AG09309 (cell line): ENCODE measurements at places on chromosomes 16 and 17.

- DNase-seq, result peak; percentile 17
Observed at GRCh38 chr16:81238296-81239011, at the start of gene BCO1. TSS of gene BCO1 (plus strand) at chr16:81238689. CDS start at chr16:81238909, 220 bp downstream.

DNA sequence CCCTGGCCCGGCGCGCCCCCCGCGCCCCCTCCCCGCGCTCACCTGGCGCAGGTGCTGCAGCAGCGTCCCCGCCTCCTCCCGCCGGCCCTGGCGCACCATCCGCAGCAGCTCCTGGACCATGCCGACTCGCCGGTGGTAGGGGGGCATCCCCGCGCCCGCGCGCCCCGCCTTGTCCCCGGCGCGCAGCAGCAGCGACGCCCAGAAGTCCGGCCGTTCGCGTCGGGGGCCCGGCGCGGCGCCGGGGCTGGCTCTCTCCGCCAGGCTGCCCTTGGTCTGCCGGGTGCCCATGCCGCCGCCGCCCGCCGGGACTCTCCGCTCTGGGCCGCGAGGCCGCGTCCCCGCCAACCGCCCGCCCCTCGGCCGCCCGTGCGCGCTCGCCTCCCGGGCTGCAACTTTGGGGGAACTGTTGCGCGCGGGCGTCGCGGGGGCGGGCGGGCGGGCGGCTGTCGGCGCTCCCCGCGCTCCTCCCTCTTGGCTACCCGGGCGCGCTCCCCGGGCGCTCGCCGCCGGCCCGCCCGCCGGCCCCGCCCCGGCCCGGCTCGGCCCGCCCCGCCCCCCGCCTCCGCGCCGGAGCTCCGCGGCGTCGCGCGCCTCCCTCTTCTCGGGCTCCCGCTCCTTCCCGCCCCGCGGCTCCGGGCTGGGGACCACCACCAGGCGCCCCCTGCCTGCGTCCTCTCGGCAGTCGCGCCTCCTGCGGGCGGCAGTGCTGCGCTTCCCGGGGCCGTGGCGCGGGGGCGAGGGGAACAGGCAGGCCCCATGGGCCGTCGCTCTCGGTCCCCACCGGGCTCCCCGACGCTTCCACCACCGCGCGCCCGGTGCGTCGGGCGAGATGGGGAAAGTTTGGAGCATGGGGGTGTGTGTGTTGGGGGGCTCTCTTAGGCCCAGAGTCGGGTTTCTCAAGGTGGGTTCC, at the start of gene LRRC75A:
Gene LRRC75A (minus strand): TSS at position 491 of the 910 bp plus-strand sequence. CDS start 203 bp downstream, at position 288.
- DNase-seq, result no peak

DNA sequence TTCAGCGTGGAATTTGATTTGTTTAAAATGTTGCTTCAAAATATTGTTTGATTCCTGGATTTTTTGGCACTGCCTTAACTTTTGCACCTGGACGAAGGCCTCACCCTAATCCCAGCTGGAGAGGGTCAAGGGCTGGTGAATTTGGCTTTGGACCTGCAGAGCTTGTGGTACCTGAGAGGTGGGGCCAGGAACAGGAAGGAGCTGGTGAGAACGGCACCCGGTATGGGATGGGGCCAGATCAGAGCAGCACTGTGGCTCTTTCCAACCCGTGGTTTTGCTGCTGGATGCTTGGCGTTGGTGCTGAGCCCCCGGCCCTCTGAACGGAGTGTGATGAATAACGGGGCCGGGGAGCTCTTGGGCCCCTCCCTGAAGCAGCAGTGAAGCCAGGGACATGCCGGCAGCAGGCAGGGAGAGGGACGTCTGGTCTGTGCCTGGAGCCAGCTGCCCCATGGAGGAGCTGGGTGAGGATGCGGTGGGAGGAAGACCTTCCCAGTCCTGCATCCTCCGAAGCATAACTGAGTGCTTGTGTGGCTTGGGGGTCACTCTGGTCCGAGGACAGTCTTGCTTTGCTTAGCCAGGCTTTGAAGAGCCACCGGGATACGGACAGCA, 275.4 kb downstream of the SEC14L1 start:
- DNase-seq, result no peak

DNA sequence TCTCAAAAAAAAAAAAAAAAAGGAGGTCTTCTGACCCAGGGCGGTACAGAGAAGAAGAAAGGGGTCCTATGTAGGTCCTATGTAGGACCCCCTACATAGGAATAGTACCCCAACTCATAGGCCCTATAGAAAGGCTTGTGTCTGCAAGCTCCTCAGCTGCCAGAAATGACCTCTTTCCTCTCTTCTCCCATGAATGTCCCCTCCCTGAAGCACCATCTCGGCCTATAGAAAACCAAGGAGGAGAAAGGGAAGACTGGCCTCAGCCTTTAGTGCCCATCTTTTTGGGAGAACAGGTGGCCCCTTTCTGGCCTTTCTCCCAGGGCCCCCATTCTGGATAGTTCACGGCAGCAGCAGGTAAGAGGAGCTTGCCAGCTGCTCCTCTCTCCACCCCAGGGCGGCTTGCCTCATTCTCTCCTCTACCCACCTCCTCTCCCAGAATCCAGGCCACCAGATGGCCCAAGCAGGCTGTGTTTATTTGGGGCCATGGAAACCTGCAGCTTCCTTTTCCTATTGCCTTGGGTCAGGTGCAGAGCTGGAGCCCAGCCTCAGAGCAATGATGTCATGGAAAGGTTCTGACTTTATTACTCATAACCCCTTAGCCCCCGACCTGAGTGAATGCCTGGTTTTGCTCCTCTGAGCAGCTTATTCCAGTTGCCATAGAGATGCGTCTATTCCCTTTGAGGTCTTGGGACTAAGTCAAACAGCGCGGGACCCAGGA, 1.6 kb upstream of the MRPL58 start:
- no peak for DNase-seq

- DNase-seq, result peak; percentile 90
Observed at GRCh38 chr17:5516060-5516792, 29.9 kb downstream of the MIS12 start.

DNA sequence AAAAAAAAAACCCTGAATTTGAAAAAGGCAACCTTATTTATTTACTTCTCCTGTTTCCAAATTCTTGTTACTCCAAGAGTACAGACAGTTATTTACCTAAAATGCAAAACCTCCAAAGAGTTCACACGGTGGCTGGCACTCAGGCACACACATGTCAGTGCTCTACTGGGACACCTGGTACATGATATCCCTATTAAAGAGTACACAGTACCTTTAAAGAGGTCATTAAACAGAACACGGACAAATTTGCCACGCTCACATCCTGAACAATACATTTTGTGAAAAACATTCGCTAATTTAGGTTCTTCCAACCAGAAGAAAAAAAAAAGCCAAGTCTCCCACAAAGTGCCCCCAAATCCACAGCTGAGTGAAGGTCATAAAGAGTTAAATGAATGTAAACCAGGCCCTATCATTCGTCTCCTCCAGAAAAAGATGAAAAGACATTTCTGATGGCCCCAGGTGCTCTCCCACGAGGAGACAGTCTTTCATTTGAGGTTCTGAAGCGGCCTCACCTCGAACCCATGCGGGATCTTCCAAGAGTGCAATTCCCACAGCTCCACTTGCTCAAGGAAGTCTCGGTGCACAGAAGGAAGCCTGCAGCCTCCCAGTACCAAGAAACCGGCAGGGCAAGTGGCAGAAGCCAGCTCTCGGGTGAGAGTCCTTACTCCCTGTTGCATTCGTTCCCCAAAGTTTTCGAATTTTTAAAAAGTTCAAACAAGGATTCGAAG, 993 bp downstream of the ERN1 start:
- DNase-seq, result no peak

DNA sequence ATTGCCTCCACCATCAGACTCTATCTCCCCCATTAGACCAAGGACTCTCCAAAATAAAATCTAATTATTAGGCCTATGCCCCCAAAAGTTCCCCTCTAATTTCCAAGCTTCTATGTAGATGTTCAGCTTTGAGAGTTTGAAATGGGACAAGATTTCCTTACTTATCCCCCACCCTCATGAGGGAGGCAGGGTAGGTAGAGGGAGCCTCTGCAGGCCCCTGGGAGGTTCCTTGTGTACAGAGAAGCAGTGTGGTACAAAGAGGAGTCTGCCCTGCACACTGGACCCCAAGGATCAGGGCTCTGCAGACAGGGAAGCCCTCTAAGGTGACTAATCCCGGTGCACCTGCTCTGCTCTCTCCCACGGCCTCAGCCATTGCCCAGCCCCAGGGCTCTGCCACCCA, 2.5 kb downstream of the KRT17 start:
- DNase-seq, result no peak

DNA sequence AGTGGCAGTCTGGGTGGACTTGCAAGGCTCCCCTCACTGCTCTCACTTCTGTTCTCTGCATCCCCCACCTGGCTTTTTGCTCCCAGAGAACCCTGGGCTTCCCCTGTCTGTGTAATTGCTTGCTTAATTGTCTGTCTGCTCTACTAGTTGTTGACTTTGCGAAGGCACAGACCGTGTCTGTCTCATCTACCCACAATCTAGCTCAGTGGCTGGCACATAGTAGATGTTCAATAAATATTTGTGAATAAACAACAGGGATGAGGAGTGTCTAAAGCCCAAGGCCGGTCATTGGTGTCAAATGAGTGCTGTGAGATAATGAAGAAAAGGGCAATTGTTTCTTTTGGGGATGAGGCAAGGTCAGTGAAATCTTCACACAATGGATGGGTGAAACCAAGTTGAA, 2.8 kb upstream of the SEZ6 start:
- DNase-seq, result no peak

DNA sequence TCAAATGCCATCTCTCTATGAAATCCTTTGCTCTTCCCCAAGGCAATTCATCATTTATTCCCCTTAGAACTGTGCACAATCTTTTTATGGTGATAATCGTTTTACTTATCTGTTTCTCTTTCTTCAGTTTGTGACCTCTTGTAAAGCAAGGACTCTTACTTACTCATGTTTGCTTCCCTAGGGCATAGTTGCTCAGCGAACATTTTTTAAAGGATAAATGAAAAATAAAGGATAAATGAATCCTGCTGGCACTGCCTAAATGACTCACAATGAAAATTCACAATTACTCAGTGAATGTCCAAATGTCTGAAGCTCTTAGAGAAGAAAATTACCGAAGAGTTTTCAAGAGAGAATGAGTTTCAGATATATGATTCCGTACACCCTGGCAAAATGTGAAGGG, 671.7 kb downstream of the CDH11 start:
- DNase-seq, result peak; percentile 38

- DNase-seq, result no peak
Observed at GRCh38 chr16:75911896-75912295, 185.6 kb upstream of the CPHXL start.

DNA sequence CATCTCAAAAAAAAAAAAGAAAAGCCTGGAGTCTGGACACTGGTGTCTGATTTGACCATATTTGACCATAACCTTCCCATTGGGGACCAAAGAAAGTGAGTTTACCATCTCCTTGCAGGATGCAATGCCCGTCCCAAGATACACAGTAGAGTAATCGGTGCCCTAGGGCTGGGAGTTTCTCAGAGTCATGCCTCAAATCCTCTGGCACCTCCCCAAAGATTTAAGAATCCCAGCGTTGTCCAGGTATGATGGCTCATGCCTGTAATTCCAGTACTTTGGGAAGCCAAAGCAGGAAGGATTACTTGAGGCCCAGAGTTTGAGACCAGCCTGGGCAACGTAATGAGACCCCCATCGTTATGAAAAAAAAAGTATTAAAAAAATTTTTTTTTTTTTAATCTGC, 5.0 kb downstream of the PITPNM3 start:
- no peak for DNase-seq

DNA sequence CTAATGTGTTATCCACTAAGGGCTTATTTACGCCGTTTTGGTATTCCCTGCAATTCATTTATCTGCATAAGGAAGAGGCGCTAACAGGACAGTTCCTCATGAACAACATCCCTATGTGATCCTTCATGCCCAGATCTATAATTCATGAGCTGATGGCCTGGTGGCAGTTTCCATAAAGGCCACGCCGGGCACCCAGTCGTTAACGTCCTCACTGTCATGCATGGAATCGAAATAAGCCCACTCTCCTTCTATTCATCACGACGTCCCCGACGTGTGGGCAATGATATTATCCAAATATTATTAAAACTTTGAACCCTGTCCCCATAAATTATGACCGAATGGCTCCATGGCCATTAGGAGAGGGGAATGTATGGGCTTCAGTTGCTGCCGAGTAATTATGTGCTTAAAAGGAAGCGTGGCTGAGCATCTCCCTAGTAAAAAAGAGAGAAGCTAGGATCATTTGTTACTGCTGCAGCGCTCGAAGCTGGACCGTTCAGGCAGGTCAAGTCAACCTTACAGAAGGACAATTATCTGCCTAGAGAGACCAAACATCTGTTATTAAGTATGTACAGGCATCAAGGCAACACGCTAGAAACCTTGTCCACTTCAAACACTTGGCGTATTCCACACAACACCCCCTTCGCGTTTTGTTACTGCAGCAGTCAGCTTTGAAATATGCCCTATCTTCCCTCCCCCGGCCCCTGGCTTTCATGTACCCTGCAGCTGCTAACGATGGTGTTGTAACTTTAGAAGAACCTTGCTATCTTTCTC, 94.0 kb upstream of the SALL1 start:
- DNase-seq, result no peak

DNA sequence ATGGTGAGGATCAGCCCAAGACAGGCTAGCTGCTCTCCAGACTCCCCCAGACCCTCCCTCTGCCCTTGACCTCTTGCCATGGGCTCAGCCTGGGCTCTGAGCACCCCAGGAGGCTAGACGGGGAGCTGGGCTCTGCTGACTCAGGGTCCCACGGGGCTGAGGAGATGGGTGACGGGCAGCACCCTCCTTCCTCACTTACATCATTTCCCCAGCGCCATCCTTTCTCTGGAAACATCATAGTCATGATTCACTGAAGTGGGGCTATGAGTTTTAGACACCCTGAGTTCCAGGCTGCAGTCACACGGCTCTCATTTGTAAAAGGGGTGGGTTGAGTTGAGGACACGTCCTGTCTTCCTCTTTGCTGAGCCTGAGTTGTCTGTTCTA, 3.0 kb upstream of the ITGAX start:
- DNase-seq, result no peak

GRCh38 chr16:89565506-89566372, 5.3 kb downstream of the RPL13 start:
- no peak for DNase-seq

DNA sequence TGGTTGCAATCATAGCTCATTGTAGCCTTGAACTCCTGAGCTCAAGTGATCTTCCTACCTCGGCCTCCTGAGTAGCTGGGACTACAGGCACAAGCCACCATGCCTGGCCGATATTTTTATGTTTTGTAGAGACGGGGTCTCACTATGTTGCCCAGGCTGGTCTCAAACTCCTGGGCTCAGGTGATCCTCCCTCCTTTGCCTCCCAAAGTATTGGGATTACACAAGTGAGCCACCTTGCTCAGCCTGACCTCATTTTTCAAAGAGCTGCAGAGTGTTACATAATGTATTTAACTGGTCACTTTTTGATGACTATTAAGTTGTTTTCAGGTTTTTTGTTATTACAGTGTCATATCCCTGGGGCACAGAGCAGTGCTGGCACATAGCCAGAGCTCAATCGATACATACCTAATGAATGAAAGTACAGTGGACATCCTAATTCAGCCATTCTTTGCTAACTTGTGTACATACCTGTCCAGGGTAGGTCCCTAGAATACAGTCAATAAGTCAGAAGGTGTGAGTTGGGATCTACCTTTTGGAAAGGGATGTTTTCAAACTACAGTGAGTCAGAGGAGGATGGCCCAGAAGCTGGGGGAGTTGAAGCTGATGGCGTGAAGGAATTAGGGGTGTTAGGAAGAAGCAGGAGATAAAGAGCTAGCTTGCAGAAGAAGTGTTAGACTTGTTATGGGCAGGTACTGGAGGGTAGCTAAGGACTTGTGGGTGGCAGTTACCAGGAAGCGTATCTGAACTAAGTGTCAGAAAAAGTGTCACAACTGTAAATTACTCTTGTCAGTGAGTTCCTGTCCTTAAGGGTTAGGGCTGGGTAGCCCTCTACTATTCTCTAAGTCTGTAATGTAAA, 20.1 kb upstream of the CYLD start:
- no peak for DNase-seq
